CD4-positive, CD25-positive, alpha-beta regulatory T cell (primary cell): ENCODE measurements at places on chromosomes 2 and 18. TPM values are rescaled to one million over a fixed set of nuclear protein-coding genes. Genes with fewer than 3 reads are reported as not detected.

GALM gene
- 46.8 TPM for total RNA-seq

GRCh38 chr18:76886112-76886511, 63.8 kb downstream of the ZNF236 start:
- no peak for DNase-seq

DNA sequence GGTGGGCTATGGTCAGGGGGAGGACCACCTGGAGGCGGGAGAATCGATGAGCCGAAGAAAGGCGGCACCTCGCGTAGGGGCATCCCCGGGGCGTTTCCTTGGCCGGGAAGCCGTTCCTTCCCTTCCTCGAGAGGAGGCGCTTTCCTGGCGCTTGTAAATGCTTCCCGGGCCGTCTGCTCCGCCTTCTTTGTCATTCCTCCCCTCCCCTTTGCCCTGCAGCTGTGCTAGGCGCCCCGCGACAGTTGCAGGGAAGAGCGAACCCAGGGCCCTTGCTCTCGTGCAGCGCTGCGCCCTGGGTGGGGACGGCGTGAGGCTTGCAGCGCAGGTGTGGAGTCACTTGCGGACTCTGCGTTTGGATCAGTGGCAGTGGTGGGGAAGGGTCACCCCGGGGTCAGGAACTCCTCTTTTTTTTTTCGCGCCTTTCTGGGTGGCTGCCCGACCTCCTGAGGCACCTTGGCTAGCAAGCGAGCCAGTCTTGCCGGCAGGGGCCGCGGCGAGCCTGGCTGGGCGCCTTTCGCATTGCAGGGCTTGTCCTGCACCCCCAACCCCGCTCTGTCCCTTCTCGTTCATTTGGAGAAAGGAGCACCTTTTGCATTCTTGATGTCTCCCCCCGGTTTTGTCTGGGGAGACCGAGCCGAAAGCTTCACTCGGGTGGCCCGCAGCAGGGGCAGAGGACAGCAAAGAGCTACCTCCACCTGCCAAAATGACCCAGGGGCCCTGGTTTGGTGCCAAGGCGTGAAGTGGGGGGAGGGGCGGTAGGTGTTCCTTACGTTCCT, 858 bp downstream of the KCNS3 start:
- DNase-seq = no peak

- no peak for DNase-seq
These were observed 143.0 kb downstream of the ZNF516 start for GRCh38 chr18:76351961-76352581.

GRCh38 chr2:204205082-204205481, 268.5 kb downstream of the ICOS start:
- DNase-seq = no peak

DTNB gene
- 50.1 TPM for total RNA-seq

GRCh38 chr2:168089200-168089599, 158.2 kb downstream of the STK39 start:
- no peak for DNase-seq

DNA sequence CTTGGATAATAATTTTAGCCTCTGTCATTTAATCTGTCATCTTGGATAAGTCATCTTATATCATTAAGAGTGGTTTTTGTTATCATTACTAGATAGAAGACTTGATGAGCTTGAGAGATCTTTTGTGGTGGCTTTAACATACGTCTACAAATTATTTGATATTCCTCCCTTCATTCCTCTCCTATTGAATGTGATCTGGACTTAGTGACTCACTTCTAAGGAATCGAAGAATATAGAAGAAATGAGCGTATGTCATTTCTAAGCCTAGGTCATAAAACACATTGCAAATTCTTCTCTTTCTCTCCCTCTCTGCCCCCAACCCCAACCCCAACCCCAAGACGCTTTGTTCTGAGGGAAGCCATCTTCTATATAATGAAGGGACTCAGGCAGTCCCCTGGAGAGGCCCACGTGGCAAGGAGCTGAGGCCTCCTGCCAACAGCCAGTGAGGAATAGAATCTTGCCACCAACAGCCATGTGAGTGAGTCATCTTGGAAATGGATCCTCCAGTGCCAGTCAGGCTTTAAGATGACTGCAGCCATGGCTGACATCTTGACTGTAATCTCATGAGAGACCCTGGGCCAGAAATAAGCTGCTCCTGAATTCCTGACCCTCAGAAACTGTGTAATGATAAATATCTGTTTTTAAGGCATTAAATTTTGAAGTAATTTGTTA, 221.6 kb upstream of the SP5 start:
- no peak for DNase-seq

SLC4A3 gene
- not detected for total RNA-seq

WIPF1 gene
- total RNA-seq = 473 TPM
